NCI-H2171 treated with DMSO at 0.1 percent for 48 hours (cell line): ENCODE measurements at places on chromosomes 12 and 14.

DNA sequence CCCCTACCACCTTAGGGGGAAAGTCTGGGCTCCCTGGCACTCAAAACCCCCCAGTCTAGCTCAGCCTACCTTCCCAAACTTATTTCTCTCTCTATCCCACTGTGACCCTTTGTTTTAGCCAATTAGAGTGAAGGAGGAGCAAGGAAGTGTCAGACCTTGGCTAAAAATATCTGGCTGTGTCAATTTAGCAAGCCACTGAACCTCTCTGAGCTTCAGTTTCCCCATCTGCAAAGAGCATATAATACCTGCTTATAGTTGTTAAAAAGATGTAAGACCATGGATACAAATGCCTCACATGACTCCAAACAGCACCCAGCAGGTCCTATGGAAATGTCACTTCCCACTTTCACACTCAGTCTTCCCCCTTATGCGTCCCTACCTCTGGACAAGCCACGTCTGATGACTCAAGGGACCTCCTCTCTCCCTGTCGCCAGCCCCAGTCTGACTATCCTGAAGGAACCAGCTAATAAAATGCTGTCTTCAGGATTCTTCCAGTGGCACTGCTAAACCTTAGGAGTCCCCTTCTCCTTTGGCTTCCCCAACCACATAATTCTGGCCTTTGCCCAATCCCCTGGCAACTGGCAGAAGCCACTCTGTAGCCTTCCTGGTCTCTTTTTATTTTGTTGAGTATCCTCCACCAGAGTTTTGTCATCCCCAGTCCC is 19.3 kb downstream of the FOXN3 start:
- DNase-seq = no peak

GRCh38 chr12:2583091-2583497 is 211.7 kb upstream of the FKBP4 start:
- DNase-seq = no peak

GRCh38 chr12:95763809-95764253 is 26.7 kb downstream of the NTN4 start:
- DNase-seq = no peak

DNA sequence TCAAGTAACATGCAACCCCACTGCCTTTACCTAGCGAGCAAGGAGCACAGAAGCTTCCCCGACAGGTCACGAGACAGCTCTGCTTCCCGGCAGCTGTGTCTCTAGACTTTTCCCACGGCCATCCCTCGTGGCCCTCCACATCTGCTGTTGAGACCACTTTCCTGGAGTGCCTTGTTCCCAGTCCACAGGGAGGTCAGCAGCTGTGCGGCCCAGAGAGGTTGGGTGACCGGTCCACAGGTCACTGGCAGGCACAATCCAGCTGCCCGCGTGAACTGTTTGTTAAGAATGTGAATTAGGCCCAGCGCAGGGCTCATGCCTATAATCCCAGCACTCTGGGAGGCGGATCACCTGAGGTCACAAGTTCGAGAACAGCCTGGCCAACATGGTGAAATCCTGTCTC is 71.5 kb downstream of the SCARB1 start:
- no peak for DNase-seq

- no peak for DNase-seq
Observed at GRCh38 chr14:69606258-69607184, 4.9 kb upstream of the SUSD6 start.

DNA sequence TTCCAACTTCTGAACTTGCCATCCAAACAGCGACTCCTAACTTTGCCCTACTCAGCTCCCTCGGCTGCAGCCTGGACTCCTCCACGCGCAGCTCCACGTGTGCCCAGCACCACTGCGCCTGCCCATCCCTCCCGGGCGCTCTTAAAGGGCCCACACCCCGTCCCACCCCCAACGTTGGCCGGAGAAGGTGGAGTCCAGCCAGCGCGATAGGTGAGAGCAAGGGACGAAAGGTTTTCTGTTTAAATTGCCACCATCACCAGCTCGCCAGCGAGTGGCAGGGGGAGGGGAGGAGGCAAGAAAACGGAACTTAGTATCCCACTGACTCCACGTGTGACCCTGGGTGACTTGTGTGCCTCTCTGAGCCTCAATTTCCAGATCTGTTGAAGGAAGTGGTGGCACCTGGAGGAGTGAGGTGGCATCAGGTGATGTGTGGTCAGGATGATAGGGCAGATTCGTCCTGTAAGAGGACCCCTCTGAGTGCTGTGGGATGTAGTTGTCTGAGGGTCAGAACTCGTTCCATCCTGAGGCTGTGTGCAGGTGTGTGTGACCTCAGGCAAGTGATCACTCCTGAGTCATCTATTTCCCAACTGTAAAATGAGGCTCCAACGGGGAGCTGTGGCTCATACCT is 59.7 kb downstream of the TRPV4 start:
- no peak for DNase-seq

GRCh38 chr12:40989785-40990184 is 198.3 kb upstream of the PDZRN4 start:
- DNase-seq = no peak

- peak; percentile 98 for DNase-seq
Observed at GRCh38 chr12:6872073-6873048, 742 bp downstream of the SPSB2 start.

DNA sequence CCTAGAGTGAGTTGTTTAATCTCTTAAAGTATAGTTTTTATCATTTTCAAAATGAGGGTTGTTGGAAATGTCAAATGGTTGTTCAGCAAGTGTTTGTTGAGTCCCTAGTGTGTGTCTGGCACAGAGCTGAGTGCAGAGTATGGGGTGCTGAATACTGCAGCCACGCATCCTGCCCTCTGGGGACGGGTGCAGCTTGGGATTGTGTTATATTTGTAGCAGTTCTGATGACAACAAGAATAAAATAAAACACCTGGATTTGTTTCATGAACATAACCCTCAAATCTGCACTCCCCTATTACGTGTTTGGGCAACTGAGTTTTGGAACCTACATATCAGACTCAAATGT is 127.9 kb downstream of the CACNA1C start:
- no peak for DNase-seq

- DNase-seq = peak; percentile 78
Observed at GRCh38 chr14:91246051-91246852, 1.7 kb upstream of the GPR68 start.

DNA sequence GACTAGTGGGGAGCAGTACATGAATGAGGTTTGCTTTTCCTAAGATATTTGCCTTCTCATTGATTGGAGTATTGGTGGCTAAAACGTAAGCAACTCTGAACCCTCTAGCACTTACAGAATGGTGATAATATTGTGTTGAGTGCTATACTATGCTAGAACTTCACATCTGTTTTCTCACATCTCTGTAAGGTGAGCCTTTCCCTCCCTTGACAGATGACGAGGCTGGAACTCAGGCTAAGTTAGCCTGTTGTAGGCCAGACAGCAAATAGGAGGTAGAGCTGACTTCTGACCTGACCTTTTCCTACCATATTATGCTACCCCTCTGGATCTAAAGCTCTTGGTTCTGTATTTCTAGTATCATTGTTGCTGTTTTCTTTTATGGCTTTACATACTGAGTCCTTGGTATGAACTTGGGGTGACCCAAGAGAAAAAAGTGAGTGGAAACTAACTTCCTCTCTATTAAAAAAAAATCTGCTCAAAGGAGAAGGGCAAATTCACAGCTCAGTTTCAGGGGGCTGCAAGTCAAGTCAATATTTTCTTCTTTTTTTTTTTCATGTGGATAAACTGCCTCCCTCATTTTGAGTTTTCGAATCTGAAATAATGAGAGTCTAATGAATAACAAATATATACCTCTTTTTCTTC is 85.9 kb downstream of the CRADD start:
- DNase-seq = peak; percentile 59

- DNase-seq = no peak
Observed at GRCh38 chr12:113815031-113815430, 151.1 kb downstream of the RBM19 start.

DNA sequence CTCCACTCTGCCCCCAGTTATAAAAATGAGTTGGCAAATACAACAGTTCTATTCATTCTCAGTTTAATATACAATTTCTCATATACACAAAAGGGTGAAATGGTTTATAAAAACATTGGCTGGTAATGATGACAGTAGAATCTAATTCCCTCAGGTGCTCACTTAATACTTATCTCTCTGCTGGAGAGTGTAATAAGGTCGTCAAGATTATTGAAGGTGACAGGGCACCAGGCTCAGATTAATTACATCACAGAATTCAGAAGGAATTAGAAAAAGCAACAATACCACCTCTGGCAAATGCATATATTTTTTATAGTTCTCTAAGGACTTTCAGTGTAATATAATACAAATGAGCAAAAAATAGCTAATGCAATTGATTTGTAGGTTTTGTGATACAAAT is 42.3 kb downstream of the ATXN7L3B start:
- no peak for DNase-seq

- DNase-seq = no peak
Observed at GRCh38 chr12:48454667-48455066, 17.7 kb upstream of the ANP32D start.

DNA sequence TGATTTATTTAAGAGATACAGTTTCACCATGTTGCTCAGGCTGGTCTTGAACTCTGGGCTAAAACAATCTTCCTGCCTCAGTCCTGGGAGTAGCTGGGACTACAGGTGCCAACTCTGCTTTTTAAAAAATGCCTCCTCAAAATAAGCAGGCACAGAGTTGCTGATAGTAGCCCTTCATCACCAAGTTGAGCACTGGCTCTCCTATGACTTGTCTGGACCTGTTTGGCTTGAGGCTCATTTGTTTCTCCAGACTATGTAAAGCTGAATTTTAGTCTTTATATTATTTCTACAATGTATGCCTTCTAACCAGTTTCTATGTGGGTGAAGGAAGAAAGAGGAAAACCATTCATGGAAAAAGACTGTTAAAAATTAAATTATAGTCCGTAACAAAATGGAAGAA is 39.5 kb upstream of the RAD51AP1 start:
- no peak for DNase-seq

GRCh38 chr12:59593761-59594160 is 2.1 kb upstream of the SLC16A7 start:
- DNase-seq = no peak

DNA sequence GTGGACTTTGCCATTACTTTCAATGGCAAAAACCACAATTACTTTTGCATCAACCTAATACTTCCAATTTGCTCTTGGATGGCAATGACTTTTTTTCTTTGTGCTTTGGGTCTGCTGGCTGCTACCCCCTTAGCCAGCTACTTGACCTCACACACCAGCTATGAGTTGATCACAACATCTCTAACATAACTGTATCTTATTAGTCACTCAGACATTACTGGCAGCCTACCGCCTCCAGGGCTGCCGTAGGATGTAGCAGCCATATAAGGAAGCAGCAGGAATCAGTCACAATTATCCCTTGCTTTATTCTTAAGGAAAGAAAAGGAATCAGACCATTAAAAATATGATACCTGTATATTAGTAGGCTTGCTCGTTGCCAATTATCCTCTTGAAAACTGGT is 260.5 kb downstream of the ADAMTS20 start:
- DNase-seq = no peak

GRCh38 chr12:47356129-47356700 is 276.5 kb upstream of the AMIGO2 start:
- no peak for DNase-seq

GRCh38 chr12:96502477-96502876 is 13.1 kb downstream of the CFAP54 start:
- DNase-seq = no peak

DNA sequence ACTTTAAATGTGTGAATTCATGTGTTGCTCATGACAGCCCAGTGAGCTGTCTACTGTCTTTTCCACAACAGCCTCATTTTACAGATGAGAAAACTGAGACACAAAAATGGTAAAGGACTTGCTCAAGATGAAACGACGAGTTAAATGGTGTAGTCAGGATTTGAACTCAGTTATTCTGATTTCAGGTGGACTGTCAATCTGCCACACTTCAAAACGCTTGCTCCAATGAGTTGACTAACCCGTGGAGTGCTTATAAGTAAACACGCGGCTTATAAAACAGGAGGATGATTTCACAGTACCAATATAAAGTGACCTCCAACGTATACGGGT is 652 bp upstream of the POLE2 start:
- DNase-seq = no peak

DNA sequence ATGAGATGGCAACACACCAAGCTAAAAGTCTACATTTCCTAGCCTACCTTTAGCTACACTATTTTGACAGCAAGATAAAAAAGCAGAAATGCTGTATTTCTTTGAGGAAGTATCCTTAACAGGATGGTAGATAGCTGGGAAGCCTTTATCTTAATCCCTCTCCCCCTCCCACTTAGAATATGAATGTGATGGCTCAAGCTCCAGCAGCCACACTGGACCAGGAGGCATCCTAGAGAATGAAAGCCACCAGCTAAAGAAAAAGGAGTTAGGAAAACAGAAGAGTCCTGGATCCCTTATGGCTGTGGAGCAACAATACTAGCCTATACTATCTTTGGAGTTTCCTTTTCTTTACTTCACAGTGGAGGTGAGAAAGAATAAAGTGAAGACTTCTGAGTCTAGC is 15.1 kb downstream of the NAP1L1 start:
- DNase-seq = no peak

DNA sequence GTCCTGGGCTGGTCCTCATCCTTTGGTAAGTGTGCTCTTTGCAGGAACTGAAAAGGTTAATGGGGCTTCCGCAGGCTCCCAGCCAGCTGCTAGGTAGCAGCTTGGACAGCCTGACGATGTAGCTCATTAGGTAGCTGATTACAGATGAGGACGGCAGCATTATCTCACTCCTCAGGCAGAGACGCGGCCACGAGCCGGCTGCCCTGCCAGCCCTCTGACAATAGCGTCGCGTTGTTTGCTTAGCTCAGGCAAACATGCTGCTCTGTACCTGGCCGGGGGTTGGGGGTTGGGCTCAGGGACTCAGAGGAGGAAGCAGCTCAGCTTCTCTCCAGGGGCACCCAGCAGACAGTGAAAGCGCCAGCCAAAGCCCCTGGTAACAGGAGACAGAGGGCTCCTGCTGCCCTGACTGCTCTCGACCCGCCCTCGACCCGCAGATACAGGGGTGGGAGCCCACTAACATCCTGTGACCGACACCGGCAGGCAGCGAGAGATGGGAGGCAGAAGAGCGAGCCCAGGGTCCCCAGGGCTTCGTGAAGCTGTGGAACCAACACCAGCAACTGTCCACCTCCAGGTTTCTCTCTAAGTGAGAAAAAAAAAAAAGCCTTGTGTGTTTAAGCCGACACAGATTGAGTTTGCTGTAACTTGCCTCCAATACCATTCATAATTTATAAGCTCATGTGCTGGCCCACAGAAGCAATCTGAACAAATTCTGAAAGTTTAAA is 53.4 kb upstream of the DLK1 start:
- DNase-seq = peak; percentile 97
